Prostate gland (tissue), 2 donors: ENCODE measurements at places on chromosomes 1 and 21. TPM values are rescaled to one million over a fixed set of nuclear protein-coding genes. Genes with fewer than 3 reads are reported as not detected.

Gene FLG2
- 5.6 TPM for total RNA-seq

Gene NLRP3
- 1.1 TPM for total RNA-seq

Gene GPR3
- total RNA-seq = 0.57 TPM

Gene OVAAL
- total RNA-seq = 0.62 TPM

Gene ZMYND12
- total RNA-seq = 12.7 TPM

Gene SOX13
- 95.9 TPM for total RNA-seq

Gene WNT3A
- 4.8 TPM for total RNA-seq

Gene ENTREP3
- total RNA-seq = 24.3 TPM

Gene KCNJ9
- not detected for total RNA-seq

Gene CD1C
- total RNA-seq = not detected

Gene FCRLB
- total RNA-seq = 0.36 TPM

Gene FDPS
- total RNA-seq = 100 TPM

Gene HRNR
- not detected for total RNA-seq

Gene CRYBG2
- total RNA-seq = 3.9 TPM

Gene SPRR2F
- total RNA-seq = 2.2 TPM

Gene TMEM52
- total RNA-seq = 43.3 TPM

DNA sequence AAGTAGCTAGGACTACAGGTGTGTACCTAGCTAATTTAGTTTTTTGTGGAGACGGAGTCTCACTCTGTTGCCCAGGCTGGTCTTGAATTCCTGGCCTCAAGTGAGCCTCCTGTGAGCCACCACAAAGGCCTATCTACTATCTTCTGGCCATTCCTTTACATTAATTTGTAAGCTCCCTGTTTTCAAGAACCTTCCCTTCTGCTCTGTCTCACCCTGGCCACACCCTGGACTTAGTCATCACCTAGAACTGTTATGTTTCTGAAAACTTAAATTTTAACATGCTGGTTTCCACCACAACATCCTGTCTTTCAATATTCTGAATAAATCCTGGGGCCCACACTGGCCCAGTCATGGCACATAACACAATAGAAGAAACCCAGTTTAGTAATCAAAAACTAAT lies 4.9 kb upstream of the B4GALT3 start:
- no peak for DNase-seq

DNA sequence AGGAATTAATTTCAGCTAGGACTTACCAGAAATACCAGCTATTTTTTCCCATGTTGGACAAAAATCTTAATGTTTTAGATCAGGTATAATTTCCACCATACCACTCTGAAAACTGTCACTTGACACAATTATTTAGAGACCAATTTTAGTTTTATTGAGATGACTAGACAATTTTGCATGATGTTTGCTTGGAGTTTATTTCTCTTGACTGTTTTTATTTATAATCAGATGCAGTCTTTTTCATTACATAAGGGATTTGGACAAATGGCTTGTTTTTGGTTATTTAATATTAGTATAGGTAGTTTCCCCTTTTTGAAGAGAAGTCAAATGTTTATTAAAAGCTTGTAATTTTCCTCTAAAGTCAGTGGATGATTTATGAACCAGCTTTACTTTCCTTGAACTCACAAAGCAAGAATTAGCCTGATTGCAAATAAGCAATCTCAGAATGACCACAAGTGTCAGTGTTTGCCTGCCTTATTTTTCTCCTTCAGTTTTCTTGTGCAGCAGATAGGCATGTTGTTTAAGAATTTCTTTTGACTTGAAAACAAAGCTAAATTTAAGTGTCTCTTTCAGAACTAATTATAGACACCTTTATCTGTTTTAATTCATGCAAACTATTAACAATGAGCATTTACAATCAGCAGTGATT lies 3.8 kb upstream of the B3GALT2 start:
- DNase-seq = no peak

GRCh38 chr1:31497601-31498000 lies 78.7 kb upstream of the TINAGL1 start:
- no peak for DNase-seq

GRCh38 chr21:38970765-38971164 lies 165.0 kb downstream of the ETS2 start:
- no peak for DNase-seq

GRCh38 chr1:160742428-160743127 lies 3.5 kb downstream of the SLAMF7 start:
- DNase-seq = no peak

DNA sequence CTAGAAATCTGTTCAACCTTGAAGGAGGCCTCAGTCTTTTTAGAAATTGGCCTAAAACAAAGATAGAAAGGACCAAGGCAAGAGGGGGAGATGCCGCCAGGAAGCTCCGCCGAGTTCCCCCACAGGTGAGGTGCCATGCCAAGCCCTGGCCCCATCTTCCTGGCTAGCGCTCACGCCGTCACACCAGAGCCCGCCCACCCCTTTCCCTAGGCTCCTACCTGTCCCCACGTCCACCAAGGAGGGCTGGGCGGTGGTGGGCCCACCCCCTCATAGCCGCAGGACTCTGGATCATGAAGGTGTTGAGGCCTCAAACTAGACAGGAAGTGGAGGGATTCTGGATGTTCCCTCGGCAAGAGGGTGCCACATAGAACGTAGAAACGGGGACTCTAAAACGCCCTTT lies 15.5 kb upstream of the CCDC27 start:
- DNase-seq = no peak

- no peak for DNase-seq
Observed at GRCh38 chr1:7491818-7492173, 279.3 kb upstream of the VAMP3 start.

GRCh38 chr1:20551945-20552727 lies at the start of gene FAM43B:
TSS of gene FAM43B (plus strand) at chr1:20552573. CDS start at chr1:20552974, 401 bp downstream.
- no peak for DNase-seq

DNA sequence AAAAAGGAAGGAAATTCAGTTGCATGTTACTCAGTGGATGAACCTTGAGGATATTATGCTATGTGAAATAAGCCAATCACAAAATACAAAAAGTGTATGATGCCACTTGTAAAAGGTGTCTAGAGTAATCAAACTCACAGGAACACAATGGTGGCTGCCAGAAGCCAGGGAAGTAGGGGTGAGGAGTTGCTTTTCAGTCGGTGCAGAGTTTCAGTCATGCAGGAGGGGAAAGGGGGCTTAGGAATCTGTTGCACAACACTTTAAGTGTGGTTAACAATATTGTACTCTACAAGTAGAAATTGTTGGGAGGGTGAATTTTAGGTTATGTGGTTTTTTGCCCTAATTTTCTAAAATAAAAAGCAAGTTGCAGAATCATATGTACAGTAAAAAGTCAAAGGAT lies 184.2 kb upstream of the RAB4A start:
- no peak for DNase-seq

DNA sequence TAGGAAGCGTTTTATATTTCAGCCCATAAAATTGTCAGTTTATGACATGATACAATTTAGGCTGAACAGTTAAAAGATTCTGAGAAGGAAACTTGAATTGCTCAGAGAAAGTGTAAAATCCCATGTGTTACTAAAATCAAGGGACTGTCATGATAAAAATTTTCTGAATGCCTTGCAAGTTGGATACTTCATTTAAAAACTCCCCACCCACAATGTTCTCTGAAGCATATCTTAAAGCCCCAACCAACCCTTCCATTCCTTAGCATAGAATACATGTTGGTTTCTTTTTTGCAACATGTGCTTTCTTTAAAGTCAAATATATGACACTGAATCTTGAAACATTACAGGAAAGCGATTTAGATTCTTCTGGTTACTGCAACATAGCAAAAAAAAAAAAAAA lies 97.4 kb downstream of the MRPL39 start:
- DNase-seq = no peak

- DNase-seq = no peak
Observed at GRCh38 chr1:1124786-1125642, 9.1 kb upstream of the C1orf159 start.

- DNase-seq = no peak
Observed at GRCh38 chr1:183585038-183585437, 5.2 kb downstream of the NCF2 start.

DNA sequence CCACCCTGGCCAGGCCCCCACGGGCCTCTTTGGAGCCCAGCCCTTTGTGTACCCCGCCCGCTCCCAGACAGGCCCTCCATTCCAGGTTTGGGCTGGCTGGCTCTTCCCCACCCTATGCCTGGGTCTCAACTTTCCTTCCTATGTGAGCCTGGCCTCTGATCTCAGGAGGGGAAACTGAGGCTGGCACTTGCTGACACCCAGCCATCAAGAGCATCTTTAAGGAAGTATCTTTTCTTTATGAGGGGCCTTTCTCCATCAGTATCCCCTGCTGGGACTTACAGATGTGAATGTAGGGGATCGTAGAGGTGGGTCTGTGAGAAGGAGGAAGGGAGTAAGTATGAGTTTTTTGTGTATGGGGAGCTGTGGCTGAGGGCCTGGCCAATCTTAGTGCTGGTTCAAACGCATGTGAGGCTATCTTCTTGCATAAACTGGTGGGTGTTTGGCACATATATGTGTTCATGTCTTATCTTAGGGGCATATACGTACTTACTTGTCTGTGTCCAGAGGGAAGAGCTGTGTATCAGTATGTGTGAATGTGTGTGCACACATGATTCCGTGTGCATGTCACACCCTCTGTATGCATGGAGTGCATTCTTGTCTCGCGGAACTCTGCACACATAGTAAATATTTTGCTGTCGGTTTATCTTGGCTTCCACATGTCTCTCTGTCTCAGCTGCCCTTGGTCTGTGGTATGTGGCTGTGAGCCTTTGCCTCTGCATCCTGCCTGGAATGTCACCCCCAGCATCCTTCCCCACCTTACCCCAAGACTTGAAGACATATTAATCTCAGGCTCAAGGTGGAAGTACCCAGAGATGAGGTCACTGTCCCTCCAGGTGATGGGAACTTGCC lies 5.4 kb downstream of the NECTIN4 start:
- DNase-seq = peak; percentile 61

DNA sequence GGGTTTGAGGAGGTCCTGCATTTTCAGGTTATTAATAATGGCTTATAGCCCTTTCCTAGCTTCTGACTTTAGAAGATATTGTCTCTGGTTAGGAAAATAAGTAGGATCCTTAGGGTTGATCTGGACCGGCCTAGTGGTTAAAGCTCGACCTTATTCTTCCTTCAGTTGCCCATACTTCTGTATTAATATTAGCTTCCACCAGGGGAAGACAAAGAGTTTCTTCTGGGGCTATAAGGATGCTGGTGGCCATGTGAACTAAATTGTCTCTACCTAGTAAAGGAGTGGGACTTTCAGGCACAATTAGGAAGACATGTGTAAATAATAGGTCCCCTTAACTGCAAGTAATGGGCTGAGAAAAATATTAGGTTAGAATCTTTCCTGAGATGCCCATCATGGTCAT lies 20.6 kb upstream of the FCGR2A start:
- DNase-seq = no peak

GRCh38 chr1:5500541-5500940 lies 491.7 kb downstream of the NPHP4 start:
- no peak for DNase-seq

- DNase-seq = no peak
Observed at GRCh38 chr1:183191833-183192232, 5.8 kb downstream of the LAMC2 start.

DNA sequence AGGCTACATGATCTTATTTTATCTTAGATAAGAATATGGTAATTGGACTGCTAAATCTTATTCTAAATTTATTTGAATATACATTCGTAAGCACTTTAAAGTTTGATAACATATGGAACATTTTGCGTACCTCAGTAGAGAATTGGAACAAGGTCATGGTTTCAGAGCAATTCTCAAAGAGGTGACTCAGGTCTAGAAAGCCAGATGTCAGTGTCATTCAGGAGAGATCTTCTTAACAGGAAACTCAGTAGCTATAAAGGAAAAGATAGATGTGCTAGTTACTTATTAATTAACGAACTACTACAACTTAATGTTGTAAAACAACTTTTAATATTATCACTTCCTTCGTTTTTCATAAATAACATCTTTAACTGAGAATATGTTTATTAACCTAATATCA lies 142.5 kb downstream of the USP25 start:
- DNase-seq = no peak

DNA sequence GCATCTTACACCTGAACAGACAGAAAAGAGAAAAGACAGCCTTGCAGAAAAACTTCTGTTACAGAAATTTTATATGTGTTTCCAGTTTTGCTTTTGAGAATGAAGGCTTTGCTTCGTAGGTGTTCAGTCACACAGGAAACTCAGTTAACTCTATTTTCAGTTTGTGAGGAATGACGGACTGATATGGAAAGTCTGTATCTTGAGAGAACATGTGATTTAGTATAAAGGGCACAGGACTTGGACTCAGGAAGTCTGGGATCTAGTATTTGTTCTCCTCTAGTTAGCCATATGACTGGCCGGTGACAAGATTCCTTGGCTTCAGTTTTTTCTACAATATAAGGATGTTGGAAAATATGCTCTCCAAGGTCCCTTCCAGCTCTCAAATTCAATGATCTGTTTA lies 149.1 kb downstream of the OLFM3 start:
- no peak for DNase-seq
